ENCODE measurements at places on chromosomes 11 and 22.

- DNase-seq, result no peak
Measured at GRCh38 chr11:64642871-64643255, 51.8 kb downstream of the SLC22A12 start.

- DNase-seq, result no peak
Measured at GRCh38 chr11:121348220-121348875, 55.8 kb downstream of the SC5D start.

DNA sequence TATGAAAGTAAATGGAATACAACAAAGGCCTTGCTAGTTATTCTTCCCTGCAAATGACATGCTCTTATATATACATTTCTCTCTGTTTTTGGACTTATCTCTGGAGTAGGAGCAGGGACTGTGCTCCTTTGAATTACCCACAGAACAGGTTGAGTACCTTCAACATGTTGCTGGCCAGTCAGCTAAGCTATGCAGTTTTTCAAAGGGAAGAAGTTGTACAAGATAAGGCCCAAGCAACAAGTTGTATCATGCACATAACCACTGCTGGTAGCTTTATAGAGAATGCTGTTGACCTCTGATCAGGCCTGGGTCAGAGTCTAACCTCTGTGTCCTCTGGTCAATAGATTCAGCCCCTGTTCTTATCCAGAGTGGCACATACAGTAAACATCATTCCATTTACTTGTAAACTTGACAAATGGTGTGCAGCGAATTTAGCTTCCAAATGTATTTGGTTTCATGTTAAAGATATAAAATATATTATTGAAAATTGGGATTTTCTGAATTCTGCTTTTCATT is 99.6 kb downstream of the C11orf87 start:
- DNase-seq, result no peak

GRCh38 chr11:132312701-132313111 is 942.3 kb downstream of the NTM start:
- no peak for DNase-seq

DNA sequence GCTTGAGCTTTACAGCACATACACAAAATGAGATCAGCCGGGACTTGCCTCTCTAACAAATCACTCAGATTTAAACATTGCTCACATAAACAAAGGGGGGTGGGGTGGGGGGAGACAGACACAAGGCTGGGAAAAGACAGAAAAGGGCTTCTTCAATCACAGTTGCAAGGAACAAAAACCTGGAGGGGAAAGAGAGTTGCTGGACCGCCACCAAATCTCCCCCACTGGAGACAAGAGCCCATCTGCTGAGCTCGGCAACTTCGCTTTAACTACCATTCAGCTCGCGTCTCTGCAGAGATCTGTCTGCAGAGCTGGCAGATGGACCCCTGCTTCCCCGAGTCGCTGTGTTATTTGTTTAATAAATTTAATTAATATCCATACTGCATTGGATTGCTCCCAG is 165.0 kb downstream of the RCN1 start:
- no peak for DNase-seq

- DNase-seq, result peak; percentile 8
Measured at GRCh38 chr11:8318536-8318935, 54.9 kb upstream of the LMO1 start.

GRCh38 chr11:70471254-70471653 is 72.9 kb downstream of the CTTN start:
- DNase-seq, result peak; percentile 18

GRCh38 chr11:34594603-34595002 is 26.3 kb upstream of the EHF start:
- DNase-seq, result no peak

GRCh38 chr11:7571640-7572000 is 57.8 kb downstream of the PPFIBP2 start:
- peak; percentile 31 for DNase-seq

DNA sequence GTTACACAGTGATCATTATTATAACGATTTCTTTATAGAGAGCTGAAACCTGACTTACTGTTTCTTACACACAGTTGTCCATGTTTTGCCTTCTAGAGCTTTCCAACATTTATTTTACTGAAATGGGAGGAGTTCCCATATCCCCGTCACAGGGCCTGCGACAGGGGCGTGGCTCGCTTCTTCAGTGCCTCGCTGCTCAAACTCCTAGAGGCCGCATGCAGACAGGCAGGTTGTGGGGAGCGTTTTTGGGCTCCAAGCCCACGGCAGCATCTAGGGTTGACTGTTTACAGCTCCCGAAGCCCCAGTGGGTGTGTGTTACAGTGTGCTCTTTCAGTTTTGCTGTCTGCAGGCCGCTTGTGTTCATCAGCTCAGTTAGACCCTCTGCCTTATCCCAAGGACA is 12.7 kb upstream of the AMOTL1 start:
- DNase-seq, result no peak

- DNase-seq, result no peak
Measured at GRCh38 chr22:47128622-47129215, 366.3 kb downstream of the TBC1D22A start.

- DNase-seq, result no peak
Measured at GRCh38 chr22:27782088-27782487, 19.5 kb downstream of the MN1 start.

- peak; percentile 81 for DNase-seq
Measured at GRCh38 chr11:58577555-58578135, 1.2 kb upstream of the ZFP91 start.

GRCh38 chr11:63940786-63941185 is 2.0 kb downstream of the NAA40 start:
- DNase-seq, result no peak

DNA sequence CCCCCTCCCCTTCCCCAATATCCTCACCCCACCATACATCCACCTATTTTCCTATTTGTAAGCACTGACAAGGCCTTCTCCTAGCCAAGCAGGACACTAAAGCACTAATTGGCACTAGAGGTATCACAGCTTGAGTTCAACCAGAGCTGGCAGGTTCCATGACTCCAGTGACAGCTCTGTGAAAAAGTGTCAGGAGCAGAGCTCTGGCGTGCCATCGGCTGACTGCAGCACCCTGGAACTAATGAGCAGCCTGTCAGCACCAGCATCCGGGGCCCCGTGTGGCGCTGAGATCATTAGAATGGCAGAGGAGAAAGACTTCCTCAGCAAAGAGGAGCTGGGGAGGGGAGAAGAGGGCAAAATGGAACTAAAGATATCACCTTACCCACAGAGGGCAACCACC is 847.4 kb downstream of the NTM start:
- DNase-seq, result no peak

DNA sequence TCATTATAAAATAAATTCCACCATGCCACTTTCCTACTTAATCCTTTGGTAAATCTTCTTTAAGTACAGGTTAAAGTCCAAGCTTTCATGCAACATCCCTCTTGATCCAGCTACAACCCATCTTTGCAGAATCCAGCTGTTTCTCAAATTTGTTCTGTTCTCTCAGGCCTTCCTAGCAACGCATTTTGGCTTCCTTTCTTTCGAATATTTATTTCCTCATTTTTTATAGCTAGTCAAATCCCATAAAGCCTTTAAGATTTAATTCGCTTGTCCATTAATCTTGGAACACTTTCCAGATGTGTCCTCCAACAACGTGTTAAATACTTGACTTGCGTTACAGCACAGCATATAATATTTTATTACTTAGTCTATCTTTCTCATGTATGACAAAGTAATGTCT is 600.1 kb upstream of the CHORDC1 start:
- no peak for DNase-seq

- DNase-seq, result peak; percentile 32
Measured at GRCh38 chr11:108221911-108222573, 396 bp downstream of the NPAT start.

DNA sequence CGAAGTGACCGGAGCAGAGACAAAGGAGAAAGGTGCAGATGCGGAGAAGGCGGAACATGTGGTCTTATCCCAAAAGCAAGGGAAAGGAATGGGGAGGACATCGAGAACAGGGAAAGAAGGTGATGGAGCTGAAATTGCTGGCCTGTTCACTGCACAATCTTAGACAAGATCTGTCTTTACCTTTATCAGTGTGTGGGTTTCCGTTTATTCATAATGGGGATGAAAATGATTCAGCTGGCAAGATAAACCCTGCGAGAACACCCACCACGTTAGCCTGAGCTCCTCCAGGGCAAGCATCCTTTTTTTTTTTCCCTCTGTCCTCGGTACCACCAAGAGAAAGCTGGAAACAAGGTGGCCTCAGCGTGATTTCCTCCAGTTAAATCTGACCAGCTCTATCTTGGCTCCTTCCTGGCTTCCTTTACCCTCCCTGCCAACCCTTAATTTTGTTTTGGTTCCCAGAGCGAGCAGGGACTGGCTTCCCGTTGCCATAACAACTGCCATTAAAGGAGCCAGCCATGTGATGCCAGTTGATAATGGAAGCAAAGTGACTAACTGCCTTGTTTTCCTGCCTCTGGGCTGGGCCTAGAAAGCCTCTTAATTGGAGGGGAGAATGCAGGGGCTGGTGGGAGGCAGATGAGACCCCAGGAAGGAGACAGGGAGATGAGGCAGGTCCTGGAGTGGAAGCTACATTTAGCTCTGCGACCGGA is 4.2 kb downstream of the SGSM1 start:
- no peak for DNase-seq

DNA sequence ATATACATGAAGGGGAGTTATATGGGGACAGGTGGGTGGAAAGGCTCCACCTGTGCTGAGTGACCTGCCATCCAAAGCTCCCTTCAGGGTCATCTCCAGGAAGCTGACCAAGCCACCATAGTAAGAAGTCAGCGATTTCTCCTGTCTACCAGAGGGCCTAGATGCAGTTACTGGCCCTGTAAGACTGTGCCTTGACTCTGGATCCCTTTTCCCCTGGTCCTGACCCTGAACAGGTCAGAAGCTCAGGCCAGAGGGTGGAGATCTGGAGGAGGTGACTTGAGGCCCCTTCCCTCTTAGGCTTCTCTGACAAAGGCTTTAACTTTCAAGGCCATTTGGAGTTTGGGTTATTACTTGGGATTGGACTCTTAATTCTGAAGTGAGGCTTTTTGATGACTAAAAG is 69.7 kb downstream of the GDPD4 start:
- no peak for DNase-seq

DNA sequence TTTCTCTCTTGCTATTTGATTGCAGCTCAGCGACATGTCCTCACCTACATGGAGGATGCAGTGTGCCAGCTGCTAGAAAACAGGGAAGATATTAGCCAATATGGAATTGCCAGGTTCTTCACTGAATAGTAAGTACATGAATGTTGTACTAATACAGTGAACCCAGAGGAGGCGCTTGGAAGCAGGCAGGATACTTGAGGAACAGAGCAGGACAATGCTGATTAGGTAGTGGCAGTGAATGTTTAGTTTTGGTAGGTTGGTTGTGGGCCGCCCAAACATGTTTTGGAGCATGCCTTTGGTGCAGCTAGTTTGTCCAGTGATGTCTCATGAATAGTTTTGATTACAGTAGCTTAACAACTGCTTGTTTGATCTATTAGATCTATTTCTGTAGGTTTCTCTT is 50.6 kb downstream of the CSTPP1 start:
- no peak for DNase-seq

DNA sequence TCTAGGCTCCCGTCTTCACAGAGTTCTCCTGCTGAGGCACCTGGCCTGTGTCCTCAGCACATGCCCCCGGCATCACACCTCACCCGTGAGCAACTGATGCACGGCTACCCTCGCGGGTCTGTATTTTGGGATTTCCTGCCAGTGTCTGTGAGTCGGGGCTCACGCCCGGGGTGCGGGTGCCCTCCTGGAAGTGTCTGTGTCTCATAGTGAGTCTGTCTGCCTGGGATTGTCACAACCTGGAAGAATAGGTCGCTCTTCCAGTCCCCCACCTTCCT is 11.4 kb downstream of the BRSK2 start:
- DNase-seq, result no peak

- no peak for DNase-seq
Measured at GRCh38 chr11:44865866-44866272, 84.8 kb downstream of the TP53I11 start.

- no peak for DNase-seq
Measured at GRCh38 chr11:86117001-86117711, 48.3 kb upstream of the PICALM start.

GRCh38 chr11:26964339-26964738 is 29.6 kb upstream of the FIBIN start:
- no peak for DNase-seq

- DNase-seq, result no peak
Measured at GRCh38 chr11:70826541-70827335, 425.6 kb downstream of the SHANK2 start.

DNA sequence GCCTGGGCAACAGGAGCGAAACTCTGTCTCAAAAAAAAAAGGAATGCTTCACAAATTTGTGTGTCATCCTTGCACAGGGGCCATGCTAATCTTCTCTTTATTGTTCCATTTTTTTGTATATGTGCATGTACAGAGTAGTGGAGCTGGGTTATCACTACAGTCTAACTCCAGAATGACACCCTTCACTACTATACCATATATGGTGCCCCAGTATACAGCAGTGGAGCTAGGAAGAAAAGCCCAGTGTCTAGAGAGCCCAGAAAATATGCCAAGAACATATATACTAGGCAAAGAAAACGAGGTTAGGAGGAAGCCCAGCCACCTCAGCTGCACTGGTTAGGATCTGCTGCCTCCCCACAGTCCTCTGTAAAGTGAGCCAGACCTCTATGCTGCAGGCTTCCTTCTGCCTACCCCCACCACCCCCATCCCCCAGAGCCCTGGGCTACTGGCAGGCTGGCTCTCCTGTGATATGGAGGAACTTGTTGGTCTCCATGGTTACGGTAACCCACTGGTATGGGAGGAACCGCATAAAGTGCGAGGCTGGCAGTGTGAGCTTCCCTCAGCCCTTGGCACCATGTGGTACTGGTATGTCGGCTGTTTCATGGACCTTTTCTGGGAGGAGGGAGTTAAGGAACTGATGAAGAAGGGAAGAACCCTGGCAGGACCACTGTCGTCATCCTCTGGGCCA is 34.3 kb downstream of the RCOR2 start:
- DNase-seq, result no peak

GRCh38 chr11:79931692-79932091 is 490.9 kb upstream of the TENM4 start:
- DNase-seq, result no peak

- DNase-seq, result no peak
Measured at GRCh38 chr11:84260862-84261261, 974.7 kb upstream of the CCDC90B start.

GRCh38 chr22:30323246-30323645 is 3.5 kb downstream of the TBC1D10A start:
- DNase-seq, result no peak

- peak; percentile 41 for DNase-seq
Measured at GRCh38 chr11:35012467-35013191, 96.2 kb downstream of the PDHX start.
